NCI-H526 treated with DMSO at 0.1 percent for 48 hours (cell line): ENCODE measurements at places on chromosomes 5 and 9.

DNA sequence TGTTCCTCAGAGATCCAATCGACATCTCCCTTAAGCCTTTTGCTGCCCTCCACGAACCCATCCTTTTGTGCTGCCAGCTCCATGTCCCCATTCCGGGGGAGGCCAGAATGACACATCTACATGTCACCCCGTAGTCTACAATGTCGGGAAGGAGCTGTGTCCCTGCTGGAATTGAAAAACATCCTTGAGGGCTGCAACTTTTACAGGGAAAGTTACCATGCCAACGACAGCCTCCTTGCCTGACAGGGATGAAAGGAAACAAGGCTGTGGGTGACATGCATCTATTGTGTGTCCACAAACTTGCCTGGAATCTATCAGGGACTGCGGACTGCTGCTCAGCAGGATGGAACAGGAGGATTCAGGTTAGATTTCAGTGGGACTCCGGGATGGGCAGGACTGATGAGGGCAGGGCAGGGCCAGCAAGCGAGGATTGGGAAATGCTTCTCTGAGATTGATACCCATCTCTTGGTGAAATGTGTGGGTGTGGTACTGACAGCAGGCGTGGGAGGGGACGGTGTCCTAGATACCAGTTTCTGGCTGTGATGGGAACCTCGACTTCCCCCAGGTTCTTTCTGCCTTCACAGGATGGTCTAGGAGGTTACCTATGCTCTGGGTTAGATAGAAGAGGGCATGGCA lies 25.5 kb downstream of the EGR1 start:
- no peak for DNase-seq

DNA sequence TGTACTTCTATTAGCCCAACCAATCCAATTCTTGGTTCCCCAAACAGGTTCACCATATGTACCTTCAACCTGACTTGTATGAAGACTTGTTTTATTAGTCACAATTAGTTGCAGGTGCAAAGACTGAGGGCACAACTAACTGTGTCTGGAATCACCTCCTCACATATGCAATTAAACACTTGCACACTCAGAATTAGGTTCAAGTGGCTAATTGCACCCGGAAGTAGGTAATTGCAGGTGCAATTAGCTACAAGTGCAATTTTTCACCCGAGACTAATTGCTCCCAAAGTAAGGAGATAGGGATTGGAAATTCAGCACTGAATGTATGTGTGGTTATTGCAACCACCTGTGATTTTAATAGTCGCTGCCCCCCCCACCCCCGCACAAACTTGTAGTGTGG lies 338.9 kb downstream of the ZSWIM6 start:
- DNase-seq, result no peak

DNA sequence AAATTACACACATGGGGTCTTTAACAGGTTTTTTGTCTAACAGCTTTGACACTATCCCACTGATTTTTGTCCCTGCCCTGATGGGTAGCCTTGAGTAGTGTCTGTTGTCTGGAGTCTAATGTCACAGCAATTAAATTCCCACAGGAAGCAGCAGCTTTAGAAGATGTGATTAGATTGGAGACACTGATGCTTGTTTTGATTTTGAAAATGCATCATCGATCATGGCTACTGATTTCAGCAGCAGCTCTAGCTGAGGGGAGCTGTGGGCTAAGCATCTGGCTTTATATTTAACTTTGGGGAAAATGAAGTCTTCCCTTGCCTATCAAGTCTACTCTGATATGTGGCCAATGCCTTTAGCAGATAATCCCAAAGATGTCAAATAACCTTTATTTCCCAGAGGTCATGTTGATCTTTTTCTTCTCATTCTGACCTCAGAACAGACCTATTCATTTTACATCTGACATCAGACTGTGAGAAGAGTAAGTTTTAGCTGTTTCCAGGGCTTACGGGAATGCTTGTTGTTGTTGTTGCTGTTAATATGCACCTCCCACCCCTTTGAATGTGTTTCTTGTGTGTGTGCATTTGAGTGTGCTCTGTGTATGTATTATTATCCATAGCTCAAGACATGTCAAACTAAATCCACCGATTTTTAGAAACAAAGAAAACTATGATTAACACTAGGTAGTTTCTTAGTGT lies 704.9 kb upstream of the NUDT12 start:
- DNase-seq, result no peak

DNA sequence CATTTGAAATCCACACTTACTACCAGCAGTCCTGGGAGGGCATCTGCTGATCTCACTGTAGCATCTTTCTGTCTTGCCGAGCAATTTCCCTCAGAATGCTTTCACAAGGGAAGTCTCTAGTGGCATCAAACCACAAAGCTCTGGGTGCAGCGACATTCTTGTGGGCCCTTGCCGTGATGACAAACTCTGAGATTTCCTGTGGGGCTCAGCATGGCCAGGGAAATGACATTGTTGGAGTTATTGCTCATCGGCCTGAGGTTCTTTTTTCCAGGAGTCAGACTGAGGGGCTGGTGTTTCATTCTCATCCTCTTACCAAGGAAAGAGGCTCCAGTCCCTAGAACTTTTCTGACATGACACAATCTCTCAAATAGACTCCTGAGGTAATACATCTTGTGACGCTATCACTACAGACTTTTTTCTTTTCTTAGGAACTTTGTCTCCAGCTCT lies 51.4 kb downstream of the PFDN1 start:
- no peak for DNase-seq

DNA sequence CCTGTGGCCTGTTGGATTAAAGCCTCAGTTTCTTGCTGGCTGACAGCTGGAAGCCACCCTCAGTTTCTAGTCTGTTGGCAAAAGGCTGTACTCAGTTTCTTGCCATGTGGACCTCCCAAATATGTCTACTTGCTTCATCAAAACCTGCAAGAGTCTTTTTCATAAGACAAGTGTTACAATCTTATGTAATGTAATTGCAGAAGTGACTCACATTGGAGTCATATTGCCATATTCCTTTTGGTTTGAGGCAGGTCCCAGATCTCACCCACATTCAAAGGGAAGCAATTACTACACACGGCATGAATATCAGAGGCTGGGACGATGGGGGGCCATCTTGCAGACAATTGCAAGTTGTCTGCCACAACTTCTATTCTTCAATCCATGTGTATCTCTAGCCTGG lies 286.7 kb upstream of the IL12B start:
- DNase-seq, result no peak

DNA sequence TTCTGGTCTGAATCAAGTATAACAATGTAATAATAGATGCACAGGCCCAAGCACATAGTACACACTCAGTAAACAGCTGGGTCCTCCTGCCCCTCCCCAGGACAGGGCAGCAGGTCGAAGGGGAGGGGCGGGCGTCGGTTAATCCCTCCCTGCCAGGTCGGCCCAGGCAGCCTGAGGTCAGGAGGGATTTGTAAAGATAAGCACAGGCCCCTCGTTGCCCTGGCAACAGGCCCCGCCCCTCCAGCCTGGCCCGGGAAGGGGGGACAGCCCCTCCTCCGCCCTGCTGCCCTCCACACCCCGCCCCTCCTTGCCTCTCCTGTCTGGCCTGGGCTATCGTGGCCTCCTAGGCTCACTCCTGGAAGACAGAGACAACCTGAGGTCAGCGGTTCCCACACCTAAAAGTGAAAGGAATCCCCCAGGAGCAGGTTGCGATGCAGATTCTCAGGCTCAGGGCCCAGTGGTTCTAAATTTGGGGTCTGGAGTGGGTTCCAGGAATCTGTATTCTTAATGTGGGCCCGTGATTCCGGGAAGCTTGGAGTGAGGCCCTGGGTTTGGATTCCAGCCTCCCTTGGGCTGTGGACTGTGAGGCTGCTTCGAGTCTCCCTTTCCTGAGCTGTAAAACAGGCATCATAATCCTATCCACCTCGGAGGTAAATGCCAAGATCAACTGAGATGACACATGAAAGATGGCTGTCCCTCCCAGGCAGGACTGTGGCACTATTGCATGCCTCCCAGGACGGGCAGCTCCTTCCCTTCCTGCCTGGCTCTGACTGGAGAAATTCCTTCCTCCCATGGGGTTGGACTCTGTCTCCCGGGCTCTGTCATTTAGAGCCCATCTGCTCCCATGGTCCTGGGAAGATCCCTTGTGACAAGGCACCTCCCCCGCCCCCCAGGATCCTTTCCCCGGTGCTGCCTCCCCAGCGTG lies 4.4 kb downstream of the CRB2 start:
- peak; percentile 7 for DNase-seq

DNA sequence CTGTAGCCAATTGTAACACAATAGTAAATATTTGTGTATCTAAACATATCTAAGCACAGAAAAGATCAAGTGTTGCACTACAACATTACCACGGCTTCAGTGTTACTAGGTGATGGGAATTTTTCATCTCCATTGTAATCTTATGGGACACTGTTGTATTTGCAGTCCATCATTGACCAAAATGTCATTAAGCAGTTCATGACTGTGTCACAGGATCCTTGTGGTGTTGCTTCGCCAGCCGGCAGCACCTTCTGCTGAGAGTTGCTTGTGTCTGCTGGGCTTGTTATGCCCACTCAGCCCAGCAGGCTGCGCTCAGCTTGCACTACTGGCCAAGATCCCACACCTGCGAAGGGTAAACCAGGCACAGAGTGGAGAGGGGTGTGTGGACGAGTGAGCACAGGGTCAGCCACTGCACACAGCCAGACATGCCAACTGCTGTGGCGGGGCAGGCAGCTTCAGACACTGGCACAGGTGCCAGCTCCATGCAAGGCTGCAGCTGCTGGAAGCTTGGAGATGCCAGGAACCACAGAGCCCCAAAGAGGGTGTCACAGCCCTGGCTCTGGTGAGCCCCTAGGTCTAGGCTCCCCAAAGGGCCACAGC lies 273.7 kb downstream of the CETN3 start:
- DNase-seq, result peak; percentile 2

DNA sequence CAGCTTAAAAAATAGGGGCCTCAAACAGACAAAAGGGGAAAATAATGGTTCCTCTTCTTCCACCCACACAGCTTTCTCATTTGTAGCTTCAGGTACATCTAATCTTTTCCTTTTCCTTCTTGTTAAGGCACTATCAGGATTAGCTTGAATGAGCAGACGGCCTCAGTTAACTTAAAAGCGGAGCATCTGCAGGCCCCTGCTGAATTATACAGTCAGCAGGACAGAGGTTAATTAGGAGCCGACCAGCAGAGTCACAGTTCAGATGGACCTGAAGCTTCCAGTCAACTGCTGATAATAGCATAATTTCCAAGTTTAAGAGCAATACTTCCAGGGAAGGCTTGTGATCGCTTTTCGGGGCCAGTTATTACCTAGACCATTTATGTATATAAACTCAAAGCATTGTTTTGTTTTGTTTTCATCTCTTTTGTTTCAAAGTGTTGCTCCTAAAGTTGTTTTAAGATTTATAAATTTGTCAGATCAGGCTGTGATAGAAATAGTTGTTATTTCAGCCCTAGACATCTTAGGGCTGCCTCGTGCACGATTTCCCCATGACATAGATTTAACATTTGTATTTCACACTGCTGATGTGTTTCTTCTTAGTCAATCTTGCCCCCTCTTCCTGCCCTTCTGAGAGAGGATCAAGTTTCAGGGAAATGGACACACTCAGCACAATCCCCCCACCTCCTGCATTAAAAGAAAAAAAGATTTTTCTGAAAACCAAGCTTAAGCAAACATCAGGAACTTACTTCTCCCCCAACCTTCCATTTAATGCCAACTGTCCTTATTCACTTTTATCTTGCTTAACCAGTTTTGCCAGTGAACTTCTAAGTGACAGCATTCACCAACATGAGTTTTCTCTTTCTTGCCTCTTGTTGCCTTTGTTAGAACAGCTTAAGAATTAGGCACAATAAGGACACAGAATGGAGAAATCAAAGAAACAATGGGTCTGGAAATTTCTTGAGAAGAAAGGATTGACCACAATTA lies 449.8 kb downstream of the ARHGEF28 start:
- DNase-seq, result no peak

DNA sequence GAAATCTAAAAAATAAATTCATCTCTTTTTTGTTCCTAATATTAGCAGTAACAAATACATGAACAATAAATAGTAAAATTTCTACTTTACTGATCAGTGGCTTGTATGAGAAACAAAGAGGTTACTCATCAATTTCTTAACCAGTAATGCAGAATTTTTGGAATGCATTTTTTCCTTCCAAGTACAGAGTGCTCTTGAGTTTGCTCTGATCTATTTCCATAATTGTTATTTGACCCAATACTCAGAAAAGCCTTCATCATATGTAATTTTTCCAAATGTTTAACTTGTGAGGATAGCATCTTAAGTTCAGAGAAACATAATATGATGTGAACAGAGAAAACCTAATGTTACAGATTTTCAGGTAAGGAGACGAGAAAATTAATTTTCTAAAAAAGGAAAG lies 47.3 kb downstream of the FBN2 start:
- DNase-seq, result no peak

DNA sequence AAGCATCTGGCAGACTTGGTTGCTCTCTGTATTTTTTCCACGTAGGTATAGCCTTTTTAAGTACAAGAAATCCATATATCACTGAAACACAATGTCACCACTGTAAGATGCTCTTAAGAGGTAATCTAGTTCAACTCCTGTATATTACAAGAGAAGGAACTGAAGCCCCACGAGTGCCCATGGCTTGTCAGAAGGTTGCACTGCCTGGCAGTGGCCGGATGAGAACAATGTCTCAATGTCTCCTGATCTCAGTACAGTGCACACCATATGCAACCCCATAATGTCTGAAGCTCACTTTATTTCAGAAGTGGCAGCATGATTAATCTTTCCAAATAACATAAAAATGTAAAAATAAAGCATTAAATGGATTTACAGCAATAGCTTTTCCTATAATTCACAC lies 27.7 kb downstream of the TUT7 start:
- no peak for DNase-seq

DNA sequence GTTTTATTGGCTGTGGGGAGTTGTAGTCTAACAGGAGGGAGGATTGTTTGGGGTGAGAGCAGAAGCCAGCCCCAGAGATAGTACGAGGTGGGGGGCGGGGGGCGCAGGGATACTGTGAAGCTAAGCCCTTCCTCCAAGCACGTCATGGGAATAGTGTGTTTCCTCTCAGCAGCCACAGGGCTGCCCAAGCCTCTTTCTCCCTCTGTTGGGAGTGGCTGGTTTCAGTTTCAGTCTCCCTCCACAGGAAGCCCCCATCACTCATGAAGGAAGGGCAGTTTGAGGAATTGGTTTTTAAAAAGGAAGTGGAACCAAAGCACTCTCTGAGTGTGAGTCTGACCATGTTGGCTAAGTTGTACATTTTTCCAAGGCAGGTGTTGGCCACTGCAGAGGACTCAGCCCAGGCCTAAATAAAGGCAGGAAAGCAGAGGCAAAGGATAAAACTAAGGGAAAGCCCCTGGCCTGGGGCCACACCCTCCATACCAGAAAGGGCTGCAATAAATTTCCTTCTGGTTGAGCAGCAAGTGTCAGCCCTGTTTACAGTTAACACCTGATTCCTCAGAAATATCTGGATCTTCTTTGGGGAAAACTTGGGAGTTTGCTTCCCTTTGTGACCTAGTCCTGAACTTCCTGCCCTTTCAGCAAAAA lies 3.2 kb downstream of the RAB24 start:
- no peak for DNase-seq
